Activated effector memory CD4-positive, alpha-beta T cell treated with anti-CD3 and anti-CD28 coated beads, Interleukin-2, amount 50 U/mL, for 16 hours (primary cell): ENCODE measurements at places on chromosomes 1 and 21.
A peak's percentile ranks its signal among the peaks of the same experiment; 100 is the strongest.

DNA sequence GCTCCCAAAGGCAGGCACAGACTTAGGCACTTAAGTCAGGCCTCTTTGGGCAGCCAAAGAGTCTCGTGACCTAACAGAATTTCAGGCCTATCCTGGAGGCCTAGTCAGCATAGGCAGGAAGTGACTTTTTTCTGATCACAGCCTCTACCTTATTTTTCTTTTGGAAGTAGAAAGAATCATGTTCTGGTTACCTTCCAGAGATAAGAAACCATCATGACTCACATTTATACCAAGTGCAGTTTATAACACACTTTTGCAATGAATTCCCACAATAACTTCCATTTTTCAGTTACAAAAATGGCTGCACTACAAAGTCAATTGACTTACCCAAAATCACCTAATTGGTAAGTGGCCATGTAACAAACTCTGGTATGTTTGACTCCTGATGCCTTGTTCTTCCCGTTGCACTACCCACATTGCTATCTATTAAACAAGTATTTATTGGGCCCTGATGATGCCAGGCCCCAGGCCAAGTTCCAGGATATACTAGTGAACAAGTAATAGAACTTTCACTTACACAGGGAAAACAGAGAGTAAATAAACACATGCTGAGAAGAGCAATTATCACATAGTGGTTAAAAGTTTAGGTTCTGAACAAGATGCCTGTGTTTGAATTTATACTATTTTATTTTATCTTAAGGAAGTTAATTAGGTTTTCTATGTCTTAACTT lies 74.3 kb downstream of the SH3GLB1 start:
- DNase-seq, result no peak

DNA sequence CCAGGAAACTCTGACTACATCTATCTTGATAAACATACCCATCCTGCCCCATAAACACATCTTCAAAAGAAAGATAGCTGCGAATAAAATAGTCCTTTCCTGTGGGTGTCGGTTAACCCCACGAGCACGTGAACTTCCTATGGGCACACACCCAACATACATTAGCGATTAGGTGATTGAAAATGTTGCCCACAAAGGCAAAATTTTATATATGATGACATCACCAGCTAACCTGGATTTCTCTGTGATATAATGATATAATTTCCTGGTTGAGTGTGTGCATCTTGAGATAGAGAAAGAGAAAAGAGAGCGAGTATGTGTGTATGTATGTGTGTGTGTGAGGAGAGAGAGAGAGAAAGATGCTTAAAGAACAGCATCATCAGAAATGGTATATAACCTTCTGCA lies 296.1 kb downstream of the PTPRC start:
- peak; percentile 88 for DNase-seq

DNA sequence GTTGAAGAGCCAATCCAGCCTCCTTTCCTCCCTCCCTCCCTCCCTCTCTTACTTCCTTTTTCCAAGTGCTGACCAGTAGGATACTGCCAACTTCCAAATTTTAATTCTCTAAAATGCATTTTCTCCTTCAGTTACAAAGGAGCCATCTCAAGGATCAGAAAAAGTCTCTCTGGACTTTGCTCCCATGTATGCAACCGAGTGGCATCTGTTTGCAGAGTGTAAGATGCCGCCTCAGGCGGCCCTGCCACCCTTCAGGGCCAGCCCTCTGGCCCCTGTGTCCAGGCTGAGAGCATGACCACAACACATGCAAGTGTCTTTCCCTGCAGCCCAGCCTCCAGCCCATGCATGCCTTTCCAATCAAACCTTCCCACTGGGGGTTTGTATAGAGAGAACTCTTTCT lies 205.3 kb upstream of the RAB4A start:
- DNase-seq, result no peak

- DNase-seq, result peak; percentile 90
Measured at GRCh38 chr1:16162163-16162822, 6.4 kb upstream of the EPHA2 start.

DNA sequence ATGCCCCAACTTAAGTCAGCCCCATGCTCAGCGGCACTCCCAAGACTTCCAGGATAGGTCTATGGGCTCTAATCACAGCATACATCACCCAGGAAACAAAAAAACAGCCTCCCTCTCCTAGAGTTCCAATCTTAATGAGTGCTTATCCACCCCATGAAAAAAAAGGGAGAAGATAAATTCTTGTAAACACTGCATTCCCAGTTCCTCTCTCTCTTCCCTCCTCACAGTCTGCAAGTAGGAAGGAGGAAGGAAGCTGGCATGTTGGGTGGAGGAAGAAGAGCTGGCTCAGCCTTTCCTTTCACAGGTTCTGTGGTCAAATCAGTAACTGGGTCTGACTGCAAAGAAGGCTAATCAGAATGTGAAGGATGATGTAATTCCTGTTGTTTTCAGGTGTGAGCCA lies 69.9 kb upstream of the ZC3H11B start:
- DNase-seq, result no peak

DNA sequence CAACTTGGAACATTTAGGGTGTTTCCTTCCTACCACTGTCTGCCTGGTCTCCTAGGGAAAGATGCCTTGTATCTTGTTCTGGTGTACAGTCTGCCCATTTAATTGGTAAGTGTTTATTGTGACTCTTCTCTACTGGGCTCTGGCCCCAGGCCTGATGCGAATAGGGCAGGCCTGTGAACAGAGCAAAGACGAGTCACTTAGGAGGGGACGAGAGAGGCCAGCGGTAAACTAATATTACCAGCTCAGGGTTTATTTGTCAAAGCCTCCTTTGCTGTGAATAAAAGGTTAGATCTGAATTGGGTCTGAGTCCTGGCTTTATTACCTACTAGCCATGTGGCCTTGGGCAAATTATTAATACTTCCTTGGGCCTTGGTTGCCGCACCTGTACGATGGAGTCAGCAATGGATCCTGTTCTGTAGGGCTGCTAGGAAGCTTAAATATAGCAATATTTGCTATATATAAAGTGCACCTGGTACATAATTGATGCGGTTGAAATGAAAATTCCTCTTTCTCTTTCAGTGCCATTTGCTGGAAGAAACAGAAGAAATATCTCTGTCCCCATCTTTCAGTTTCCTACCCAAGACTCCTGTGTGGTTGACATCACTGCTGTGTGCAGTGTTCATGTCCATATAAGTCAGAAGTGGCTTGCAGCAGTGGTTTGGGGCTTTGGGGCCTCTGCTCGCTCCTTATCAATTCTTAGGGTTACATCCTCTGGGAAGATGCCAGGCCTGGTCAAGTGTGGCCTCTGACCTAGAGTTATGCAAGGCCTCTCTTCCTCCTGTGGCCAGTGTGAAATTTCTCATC lies 32.4 kb downstream of the MAPKAPK2 start:
- DNase-seq, result peak; percentile 62
